ENCODE measurements at places on chromosomes 6 and 20. TPM values are rescaled to one million over a fixed set of nuclear protein-coding genes. Genes with fewer than 3 reads are reported as not detected.

GRCh38 chr20:62018437-62019143, 47.1 kb downstream of the TAF4 start:
- no peak for DNase-seq

HLA-B gene
- 625 TPM for total RNA-seq

- no peak for DNase-seq
Measured at GRCh38 chr6:40252531-40253258, 318.4 kb upstream of the MOCS1 start.

DNA sequence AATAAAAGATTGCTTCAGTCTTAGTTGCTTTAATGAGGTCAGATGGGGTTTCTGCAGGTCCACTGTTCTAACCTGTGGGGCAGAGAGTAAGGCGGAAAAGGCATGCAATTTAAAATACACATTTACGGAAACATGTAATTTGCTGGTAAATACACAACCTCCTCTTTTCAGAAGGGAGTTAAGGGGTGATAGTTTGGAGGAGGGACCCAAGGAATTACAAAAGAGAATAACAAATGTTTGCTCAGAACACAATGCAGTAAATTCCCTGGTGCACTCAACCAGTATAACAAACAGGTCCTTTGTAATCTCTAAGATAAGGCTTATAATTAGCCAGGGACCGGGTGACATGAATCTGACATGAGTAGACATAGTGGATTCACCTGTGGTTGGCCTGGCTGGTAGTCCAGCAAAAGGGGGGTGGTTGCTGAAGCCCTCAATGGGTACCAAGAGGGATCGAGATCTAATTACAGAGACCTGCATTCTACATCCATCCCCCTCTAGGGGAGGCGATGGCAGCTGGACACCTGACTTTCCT, 295.1 kb downstream of the PHACTR1 start:
- DNase-seq, result no peak

DNA sequence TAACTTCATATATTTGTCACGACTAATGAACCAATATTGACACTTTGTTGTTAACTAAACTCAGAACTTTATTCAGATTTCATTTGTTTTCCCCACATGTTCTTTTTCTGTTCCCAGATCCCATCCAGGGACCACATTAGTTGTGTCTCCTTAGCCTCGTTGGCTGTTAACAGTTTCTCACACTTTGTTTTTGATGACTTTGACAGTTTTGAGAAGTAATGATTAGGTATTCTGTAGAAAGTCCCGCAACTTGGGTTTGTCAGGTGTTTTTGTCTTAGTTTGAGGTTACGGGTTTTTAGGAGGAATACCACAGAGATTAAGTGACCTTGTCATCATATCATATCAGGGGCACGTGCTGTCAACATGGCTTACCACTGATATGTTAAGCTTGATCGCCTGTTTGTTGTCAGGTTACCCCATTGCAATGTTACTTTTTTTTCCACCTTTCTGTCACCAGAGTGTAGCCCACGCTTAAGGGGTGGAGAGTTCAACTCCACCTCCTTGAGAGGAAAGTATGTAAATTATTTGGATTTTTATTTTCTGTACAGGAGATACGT, 32.9 kb downstream of the MAP3K4 start:
- DNase-seq, result no peak

GRCh38 chr6:148464319-148465010, 121.8 kb downstream of the SASH1 start:
- DNase-seq, result peak; percentile 79

DNA sequence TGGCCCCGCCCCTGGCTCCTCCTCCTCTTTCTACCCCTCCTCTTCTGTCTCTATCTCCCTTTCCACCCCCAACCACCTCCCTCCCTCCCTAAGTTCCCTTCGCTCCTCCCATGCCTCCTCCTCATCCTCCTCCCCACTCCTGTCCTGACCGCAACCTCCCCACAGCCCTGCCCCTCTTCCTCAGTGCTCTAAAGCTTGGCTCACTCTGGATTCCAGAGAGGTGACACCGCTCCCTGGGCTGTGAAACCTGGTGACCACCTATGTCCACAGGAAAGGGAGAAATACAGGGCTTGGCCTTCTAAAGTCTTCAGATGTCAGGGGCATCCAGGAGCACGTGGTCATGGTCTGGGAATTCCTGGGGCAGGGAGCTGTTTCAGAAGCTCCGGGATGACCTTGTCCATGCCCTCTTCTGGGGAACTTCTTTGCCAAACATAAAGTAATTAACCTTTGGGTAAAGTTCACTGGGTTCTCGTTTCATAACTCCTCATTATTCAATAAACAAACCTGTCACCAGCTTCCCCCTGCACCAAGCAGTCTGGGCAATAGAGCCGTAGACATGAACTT, 345 bp upstream of the CST5 start:
- no peak for DNase-seq

NEU1 gene
- 30.8 TPM for total RNA-seq

DNA sequence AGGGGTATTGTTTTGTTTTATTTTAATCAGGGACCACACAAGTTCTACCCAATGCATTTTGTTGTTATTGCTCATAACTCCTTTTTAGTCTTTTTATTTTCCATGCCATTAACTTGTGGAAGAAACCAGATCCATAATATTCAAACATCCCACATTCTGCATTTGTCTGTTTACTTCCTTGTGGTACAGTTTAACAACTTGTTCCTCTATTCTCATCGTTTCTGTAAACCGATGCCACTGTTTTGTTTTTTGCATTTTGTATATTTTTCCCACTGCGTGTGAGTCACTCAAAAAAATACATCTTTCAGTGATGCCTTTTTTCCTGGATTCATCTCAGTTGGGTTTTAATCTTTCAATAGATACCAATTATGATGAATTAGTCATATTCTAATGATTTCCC, 22.3 kb downstream of the SF3B5 start:
- no peak for DNase-seq

- DNase-seq, result no peak
Measured at GRCh38 chr20:17972121-17972520, 3.3 kb downstream of the MGME1 start.

GRCh38 chr20:22302039-22302438, 282.3 kb downstream of the FOXA2 start:
- no peak for DNase-seq

DNA sequence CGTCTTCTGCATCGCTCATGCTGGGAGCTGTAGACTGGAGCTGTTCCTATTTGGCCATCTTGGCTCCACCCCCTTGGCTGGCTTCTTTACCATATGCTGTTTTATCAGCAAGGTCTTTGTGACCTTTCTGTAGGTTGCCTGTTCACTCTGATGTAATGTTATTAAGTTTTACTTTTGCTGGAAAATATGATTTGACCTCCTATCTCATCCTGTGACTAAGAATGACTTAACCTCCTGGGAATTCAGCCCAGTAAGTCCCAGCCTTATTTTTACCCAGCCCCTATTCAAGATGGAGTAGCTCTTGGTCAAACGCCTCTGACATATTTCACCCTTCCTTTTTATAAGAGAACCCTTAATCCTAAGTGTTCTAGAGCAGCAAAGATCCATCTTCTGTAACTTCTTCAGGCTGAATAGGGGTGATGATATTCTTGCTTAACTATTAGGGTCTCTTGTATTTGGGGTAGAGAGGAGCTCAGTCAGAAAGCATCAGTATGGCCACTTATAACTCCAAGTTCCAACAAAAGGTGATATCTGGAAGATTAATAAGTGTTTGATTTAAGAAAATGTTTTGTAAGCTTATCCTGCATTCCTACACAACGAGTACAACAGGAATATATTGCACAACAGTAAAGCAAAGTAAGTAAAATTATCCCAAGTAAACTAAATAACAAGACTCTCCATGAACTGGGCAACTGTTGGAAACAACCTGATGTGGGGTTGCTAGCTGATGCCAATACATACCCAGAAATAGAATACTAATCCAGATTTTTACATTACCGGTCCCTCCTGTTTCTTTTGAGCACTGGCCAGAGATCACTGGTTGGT, 23.1 kb upstream of the HMGN3 start:
- DNase-seq, result no peak

- no peak for DNase-seq
Measured at GRCh38 chr6:1957746-1958145, 287.7 kb downstream of the GMDS start.

GRCh38 chr6:139483079-139483478, 108.6 kb upstream of the CITED2 start:
- DNase-seq, result no peak

- no peak for DNase-seq
Measured at GRCh38 chr6:117167520-117168271, 97.7 kb upstream of the VGLL2 start.

GRCh38 chr6:54301770-54302169, 6.5 kb upstream of the TINAG start:
- no peak for DNase-seq
